ENCODE measurements at places on chromosomes 1 and 21. TPM values are rescaled to one million over a fixed set of nuclear protein-coding genes. Genes with fewer than 3 reads are reported as not detected.

GRCh38 chr1:230550428-230550827, 91.9 kb upstream of the COG2 start:
- no peak for DNase-seq

DNA sequence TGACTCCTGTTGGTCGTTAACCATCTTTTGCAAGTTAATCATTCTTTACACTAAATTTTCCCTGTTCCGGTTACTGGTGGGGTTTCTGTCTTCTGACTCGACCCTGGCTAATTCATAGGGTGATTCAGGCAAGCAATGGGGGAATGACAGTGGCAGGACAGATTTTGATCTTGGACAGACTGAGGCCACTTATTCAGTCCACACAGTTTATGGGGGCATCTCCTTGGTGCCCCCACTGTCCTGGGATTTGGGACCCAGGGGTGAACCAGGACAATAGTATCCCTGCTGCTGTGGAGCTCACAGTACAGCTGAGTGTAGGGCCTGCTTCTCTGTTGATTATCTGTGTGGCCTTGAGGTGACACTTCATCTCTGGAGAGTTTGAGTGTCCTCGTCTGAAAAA, 540.4 kb downstream of the MATN1 start:
- no peak for DNase-seq

GPR3 gene
- total RNA-seq, result 1.1 TPM

DNA sequence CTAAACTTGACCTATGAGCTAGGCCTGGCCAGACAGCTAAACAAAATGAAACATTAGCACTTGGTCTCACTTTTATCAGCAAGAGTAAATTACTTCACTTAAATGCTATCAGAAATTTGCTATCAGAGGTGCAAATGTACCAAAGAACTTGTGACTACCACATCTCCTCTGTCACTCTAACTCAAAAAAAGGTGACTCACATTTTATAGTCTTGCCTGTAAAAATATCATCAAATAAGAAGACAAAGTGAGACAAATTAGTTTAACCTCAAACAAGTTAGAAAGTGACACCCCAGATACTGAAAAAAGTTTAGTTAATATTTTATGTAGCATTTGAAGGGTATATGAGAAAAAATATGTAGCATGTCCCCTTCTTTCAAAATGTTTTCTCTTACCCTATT, 76.9 kb downstream of the EPS15 start:
- no peak for DNase-seq

DNA sequence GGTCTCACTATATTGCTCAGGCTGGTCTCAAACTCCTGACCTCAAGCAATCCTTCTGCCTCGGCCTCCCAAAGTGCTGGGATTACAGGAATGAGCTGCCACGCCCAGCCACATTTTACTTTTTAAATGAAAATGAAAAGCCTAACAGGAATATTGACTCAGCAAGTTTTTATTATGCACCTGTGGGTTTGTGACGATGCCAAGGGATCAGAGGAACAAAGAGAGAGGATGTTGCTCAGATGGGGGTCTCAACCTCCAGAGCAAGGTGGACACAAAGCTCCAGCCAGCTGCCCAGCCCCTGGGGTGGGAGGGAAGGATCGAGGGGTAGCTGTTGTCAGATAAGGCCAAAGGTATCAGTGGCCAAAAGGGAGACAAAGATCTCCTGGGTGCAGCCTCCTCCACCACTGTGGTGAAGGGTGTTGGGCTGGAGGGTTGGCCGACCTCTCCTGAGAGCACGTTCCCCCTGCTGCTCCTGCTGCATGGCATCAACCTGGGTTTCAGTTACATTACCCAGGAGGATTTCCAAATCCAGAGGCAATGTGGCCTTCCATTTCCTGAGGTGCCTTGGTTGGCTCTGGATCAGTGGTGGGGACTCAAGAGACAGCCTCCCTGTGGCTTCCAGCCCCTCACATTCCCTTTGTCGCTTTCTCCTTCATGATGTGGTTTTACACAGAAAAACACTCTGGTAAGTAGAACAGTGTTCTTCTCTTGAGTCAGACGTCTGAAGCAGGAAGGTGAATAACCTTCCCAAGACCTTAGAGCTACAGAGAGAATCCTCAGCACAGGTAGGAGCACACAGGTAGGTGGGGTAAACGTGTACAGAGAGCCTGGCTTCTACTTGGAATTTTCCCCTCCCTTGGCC, 34.2 kb downstream of the ZNF496 start:
- no peak for DNase-seq

CCDC181 gene
- not detected for total RNA-seq

- DNase-seq, result no peak
These were observed 4.9 kb upstream of the GBP1 start for GRCh38 chr1:89069951-89070350.

- DNase-seq, result no peak
These were observed 39.9 kb downstream of the C1orf198 start for GRCh38 chr1:230828421-230828820.

DNA sequence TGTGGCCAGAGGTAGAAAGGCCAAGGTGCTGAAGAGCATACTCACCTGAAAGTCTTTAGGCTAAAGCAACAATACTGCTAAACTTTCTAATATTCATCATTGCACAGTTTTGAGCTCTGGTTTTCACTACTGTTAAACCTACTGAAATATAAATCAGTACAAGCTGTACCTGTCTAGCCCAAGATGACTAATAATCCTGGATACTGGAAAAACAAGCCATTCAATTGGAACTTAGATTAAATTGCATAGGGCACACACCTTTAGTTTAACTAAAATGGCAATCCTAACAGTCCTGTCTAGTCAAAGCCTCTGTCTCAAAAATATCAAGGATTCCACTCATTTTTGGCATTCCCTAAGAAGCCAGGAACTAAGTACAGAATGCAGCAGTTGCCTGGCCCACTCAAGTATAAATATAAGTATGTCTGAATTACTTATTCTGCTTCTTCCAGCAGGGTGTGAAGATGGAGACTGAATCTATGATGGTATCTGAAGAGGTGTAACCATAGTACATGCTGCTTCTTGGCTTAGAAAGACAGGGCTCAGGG, 3.1 kb downstream of the CHML start:
- DNase-seq, result no peak

GRCh38 chr1:220572416-220572815, 44.5 kb downstream of the MARK1 start:
- no peak for DNase-seq

DNA sequence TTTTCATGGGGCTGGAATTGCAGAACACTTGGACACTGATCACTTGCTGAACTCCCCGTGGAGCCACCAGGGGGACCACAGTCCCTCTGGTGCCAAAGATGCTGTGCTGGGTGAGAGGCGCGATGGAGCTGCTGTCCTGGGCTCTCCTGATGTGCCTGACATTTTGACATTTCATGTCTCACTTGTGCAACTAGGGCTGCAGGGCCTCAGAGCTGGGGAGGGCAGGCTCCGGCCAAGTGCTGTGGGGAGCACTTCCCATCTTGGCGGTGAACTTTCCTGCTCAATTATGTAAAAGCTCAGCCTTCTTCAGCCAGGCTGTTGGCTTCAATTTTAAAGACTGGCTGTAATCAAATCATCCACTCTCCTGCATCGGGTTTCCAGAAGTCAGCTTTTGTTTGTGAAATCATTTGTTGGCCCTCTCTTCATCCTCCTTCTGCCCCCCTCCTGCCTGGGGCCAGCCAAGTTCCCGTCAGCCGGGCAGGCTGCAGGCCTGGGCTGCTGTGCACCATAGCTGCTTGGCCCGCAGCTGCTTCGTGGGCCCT, 36.8 kb downstream of the KCNAB2 start:
- no peak for DNase-seq

Data from NCI-H460 (cell line).